ENCODE measurements at places on chromosomes 1 and 21.

DNA sequence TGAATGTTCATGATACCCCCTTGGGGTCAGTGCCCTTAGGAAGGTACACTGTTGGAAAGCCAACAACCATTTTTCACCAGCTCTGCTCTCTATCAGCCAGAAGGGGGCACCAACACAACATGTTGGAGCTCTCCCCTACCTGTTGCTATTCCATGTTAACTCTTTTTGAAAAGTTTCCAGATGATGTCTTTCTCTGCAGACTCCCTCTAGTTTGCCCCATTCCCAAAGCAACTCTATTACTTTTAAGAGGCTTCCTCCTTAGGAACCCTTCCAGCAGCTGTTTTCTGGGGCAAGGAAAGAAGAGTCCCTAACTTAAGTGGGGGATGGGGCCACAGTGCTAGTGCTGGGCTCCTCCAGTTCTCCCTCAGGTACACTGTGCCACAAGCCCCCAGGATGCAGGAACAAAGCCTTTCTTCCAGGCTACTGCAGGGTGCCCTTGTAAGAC lies 22.9 kb upstream of the NDC1 start:
- DNase-seq = peak; percentile 47

GRCh38 chr1:54287176-54287650 lies 87.2 kb downstream of the MRPL37 start:
- peak; percentile 77 for DNase-seq

GRCh38 chr1:15081102-15081501 lies 72.4 kb upstream of the TMEM51 start:
- no peak for DNase-seq

DNA sequence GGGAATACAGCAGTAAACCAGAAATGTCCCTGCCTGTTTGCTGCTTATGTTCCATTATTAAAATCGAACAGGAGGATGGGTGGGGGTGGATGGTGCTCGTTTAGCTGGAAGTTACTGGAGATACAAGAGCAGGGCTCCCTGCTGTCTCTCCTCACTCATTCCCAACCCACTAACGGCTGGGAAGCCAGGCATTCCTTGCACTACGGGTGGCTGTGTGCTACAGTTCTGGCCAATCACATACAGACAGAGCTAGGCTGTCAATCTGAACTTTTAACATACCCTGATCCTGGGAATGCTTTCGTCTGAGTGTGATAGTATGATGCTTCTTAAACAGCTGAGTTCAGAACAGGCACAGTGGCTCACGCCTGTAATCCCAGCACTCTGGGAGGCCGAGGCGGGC lies 7.0 kb downstream of the SIPA1L2 start:
- DNase-seq = no peak

DNA sequence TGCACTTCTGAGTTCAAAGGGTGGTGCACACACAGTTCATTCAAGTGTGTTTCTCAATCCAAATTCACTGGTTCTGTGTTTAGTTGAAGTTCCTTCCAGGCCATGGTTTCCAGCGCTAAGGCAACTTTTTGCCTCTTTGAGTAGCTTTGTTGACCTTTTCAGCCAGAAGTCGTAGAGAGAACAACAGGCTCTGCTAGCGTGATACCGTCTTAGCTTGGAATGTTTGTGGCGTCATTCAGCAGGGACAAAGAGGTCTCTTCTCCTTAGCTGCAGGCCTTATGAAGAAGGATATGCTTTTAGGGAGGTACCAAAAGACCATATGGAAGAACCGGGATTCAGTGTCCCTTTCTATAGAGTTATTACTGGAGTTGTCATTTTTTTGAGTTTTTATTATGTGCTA lies 65.7 kb downstream of the CNIH3 start:
- no peak for DNase-seq
